Mesothelial cell of epicardium (in vitro differentiated cells): ENCODE measurements at places on chromosomes 3 and 15.

GRCh38 chr3:53938645-53939044 is 47.0 kb upstream of the SELENOK start:
- no peak for DNase-seq

DNA sequence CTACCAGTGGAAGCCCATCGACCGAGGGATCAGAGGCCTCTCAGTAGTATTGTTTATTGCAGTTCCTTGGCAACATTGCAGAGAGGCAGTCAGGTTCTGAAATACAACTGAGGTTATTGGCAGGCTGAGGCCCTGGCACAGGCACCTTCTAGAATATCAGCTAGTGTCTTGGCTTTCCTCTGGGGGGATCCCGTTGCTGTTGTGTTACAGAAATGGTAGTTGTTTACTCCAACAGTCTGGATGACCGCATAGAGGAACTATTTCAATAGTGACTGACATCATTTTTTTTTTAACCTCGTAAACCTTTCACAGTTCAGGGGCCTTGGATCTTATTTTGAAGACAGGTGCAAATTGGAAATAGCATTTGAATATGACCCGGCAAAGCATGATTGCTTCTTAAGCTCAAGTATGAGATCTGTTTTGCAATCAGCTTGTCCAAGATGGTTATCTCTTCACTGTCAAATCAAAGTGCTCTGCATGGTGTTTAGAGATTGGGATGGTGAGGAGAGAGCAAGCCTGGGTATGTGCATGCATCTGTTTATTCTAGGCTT is 63.9 kb downstream of the PGPEP1L start:
- DNase-seq: no peak

DNA sequence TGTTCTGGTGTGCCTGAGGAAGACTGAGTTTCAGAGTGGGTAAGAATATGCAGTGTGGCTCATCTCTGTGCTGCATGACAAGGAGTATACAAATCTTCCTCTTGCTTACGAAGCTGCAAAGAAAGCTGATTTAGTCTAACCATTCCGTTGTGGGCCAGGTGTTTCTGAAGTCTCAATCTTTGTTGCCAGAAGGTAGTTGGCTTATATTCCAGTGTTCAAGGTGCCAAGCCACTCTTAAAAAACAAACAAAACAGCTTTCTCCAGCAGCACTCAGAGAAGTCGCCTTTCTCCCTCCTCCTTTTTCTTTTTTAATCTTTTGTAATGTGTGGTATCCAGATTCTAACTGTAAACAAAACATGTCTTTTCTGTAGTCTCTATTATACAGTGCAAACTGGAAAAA is 872.4 kb downstream of the NAALADL2 start:
- DNase-seq: no peak

DNA sequence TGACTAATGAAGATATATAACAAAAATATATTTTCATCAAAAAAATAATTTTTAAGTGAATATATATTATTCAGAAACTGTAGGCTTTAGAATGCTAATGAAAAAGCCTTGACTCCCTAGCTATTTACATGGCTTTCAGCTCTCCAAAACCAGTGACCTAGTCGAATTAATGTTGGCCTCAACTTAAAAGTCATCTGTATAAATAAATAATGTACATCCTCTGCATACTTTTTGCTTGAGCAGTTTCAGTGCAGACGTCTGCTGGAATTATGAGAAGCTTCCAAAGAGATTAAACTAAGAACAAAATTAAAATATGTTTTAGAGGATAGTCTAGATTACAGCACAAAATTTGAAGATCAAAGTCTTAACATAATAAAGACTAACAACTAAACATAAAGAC is 520.4 kb upstream of the ALCAM start:
- DNase-seq: no peak

GRCh38 chr3:147383617-147384016 is 22.7 kb downstream of the ZIC4 start:
- DNase-seq: no peak

GRCh38 chr3:4387210-4388204 is 79.6 kb downstream of the SUMF1 start:
- no peak for DNase-seq

GRCh38 chr3:184741259-184741556 is 29.3 kb upstream of the MAGEF1 start:
- no peak for DNase-seq

- DNase-seq: no peak
Observed at GRCh38 chr15:98745650-98746374, 97.5 kb downstream of the IGF1R start.

GRCh38 chr3:128616516-128617269 is 33.9 kb downstream of the RPN1 start:
- no peak for DNase-seq

- no peak for DNase-seq
Observed at GRCh38 chr15:101256757-101257156, 4.9 kb upstream of the CHSY1 start.

- DNase-seq: no peak
Observed at GRCh38 chr15:63900306-63900705, 66.6 kb upstream of the HERC1 start.

DNA sequence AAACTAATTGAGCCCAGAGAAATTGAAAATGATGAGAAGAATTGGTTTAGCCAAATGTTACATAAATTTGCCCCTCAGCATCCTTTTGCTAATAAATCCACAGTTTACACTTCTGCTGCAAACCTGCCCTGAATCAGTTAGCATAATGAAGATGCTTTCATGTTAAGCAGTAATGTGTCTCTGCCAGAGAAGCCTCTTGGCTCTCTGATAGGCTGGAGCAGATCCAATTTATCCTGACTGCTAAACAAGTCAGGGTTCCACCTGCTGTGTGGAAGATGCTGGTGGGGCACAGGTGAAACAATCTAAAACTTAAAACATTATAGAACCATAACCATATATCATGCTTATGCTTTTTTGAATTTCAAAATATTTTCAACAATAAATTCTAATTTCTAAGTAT is 946.8 kb downstream of the OTOL1 start:
- no peak for DNase-seq

GRCh38 chr15:51536965-51537574 is 85.5 kb downstream of the DMXL2 start:
- no peak for DNase-seq

- no peak for DNase-seq
Observed at GRCh38 chr15:67832031-67832551, 6.8 kb downstream of the SKOR1 start.

DNA sequence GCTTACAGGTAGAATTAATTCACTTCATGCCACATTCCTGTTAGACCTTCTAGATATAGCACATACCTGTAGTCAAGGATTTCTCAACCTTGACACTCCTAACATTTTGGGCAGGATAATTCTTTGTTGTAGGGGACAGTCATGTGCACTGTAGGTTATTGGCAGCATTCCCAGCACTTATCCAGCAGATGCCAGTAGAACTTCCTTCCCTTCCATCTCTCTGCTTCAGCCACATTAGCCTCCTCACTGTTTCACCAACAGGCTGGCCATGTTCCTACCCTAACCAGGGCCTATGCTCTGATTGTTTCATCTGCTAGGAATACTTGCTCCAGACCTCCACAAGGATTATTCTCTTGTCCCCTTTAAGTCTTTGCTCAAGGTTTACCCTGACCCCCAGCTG is 68.0 kb upstream of the STAC start:
- no peak for DNase-seq

DNA sequence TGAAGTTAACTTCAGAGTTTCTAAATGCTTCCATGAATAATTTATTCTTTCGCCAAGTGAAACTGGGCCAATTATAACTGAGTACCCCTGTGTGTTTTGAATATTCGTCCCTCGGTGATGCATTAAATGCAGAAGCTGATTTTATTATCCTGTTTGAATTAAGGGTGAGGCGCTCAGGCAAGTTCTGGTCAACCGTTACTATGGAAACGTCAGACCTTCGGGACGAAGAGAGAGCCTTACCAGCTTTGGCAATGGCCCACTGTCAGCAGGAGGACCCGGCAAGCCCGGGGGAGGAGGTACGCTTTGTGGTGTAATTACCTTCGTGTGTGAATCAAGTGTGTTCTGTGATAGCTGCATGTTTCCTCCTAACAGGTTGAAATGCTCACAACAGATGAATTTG is 239.8 kb downstream of the ITPR1 start:
- no peak for DNase-seq

DNA sequence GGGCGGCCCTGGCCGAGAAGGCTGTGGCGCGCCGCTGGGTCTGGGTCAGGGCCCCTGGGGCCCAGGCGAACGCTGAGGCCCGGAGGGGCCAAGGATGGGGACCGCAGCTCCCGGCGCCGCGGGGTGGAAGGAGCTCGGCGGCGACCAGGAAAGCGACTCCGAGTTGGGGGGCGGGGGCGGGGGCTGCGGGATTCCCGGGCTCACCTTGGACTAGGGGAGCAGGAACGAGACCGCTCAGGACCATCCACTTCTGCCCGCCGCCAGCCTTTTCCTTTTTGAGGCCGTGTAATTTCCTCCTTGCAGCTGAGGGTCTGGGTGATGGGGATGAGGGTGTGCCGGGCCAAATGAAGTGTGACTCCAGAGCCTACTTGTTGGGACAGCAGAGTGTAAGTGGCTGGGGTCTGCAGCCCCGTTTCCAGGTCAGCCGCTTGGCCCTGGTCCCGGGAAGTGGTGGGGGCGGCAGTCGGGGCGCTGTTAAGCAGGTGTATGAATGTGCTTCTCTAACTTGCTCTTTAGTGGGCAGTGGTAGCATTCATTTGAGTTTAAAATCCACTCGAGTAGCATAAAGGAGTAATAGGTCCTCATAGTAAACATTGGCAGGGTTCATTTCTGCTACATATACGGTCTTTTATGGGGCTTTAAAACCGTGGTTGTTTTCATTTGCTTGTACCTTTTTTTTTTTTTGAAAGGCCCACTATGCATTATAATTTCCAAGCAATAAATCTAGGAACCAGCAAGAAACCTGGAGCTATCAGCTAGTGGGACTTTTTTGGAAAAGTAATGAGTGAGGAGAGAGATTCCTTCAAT is 717 bp downstream of the PXK start:
- peak; percentile 45 for DNase-seq

GRCh38 chr3:61848885-61849284 is 287.5 kb downstream of the PTPRG start:
- DNase-seq: no peak

DNA sequence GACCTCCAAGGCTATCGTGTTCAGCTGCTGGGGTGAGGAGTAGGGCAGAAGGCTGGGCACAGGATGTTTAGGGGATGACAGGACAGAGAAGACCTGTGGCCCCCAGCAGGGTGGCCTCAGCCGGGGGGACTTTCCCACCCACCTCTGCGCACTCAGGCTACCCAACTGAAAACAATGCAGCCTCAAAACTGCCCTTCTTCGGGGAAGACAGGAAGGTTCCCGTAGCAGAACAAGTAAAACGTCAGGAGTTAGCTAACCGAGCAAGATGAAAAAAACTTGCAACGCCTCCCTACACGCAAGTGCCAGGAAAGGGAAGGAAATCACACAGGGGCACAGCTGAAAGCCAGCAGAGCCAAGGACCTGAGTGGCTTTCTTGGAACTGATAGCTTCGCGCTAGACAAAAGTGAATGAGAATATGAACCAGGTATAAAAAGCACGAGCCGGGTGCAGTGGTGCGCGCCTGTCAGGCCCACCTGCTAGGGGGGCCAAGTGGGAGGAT is 38.4 kb upstream of the FURIN start:
- no peak for DNase-seq

DNA sequence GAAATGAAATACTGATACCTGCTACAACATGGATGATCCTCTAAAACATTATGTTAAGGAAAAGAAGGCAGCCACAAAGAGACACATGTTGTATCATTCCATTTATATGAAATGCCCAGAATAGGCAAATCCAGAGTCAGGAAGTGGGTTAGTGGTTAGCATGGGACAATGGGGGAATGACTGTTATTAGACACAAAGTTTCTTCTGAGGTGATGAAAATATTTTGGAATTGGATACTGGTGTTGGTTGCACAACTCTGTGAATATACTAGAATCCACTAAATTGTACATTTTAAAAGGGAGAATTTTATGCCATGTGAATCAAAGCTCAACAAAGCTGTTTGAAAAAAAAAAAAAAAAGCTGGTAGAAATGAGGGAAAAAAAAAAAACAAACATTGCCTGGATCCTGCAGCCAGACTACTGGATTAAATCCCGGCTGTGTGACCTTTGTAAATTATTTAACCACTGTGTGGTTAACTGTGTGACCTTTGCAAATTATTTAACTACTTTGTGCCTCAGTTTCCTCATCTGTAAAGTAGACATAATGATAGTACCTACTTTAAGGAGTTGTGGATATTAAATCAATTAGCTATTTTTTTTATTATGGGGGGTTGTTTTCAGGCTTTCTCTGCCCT is 75.6 kb upstream of the PRICKLE2 start:
- no peak for DNase-seq

- DNase-seq: no peak
Observed at GRCh38 chr15:26877831-26878230, 11.0 kb downstream of the GABRA5 start.

DNA sequence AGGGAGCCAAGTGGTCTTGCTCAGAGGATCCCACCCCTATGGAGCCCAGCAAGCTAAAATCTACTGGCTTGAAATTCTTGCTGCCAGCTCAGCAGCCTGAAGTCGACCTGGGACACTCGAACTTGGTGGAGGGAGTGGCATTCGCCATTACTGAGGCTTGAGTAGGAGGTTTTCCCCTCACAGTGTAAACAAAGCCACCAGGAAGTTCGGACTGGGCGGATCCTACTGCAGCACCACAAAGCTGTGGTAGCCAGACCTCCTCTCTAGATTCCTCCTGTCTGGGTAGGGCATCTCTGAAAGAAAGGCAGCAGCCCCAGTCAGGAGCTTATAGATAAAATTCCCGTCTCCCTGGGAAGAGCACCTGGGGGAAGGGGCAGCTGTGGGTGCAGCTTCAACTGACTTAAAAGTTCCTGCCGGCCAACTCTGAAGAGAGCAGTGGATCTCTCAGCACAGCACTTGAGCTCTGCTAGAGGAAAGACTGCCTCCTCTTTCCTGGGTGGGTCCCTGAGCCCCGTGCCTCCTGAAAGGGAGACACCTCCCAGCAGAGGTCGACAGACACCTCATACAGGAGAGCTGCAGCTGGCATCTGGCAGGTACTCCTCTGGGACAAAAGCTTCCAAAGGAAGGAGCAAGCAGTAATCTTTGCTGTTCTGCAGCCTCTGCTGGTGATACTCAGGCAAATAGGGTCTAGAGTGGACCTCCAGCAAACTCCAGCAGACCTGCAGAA is 576.3 kb upstream of the NECTIN3 start:
- DNase-seq: no peak

GRCh38 chr3:183911763-183912506 is 27.3 kb upstream of the PARL start:
- DNase-seq: no peak

DNA sequence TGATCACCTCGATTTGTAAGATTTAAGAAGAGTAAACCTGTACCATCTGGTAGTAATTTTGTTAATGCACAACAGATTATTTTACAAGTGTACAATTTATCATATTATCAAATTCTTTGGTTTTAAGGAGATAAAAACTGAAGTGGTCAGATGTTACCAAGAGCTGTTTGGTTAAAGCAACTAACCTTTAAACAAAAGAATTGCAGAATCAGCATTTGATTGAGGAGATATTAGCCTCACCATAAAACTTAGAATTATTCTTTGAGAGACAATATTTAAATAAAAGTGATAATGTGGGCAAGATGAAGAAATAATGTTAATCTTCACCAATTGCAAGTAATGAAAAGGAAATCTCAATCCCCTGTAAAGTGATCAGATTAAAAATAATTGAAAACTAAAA is 1034.9 kb downstream of the ROBO1 start:
- no peak for DNase-seq
